ENCODE measurements at places on chromosomes 6 and 20.

GRCh38 chr6:111585241-111585973 is 20.3 kb downstream of the TRAF3IP2 start:
- no peak for DNase-seq
- peaks cover 5% of the 10 kb centered on the region for H3K4me1 ChIP-seq
- H3K36me3 ChIP-seq = no peaks in the 10 kb centered on the region
- H3K27me3 ChIP-seq = no peaks in the 10 kb centered on the region
- H3K4me3 ChIP-seq = no peak overlapping the region

- H3K27ac ChIP-seq = no peak overlapping the region
- peaks cover 13% of the 10 kb centered on the region for H3K4me1 ChIP-seq
- no peaks in the 10 kb centered on the region for H3K36me3 ChIP-seq
- no peak for DNase-seq
These were observed 44.9 kb downstream of the CPXM1 start for GRCh38 chr20:2755451-2756055.

DNA sequence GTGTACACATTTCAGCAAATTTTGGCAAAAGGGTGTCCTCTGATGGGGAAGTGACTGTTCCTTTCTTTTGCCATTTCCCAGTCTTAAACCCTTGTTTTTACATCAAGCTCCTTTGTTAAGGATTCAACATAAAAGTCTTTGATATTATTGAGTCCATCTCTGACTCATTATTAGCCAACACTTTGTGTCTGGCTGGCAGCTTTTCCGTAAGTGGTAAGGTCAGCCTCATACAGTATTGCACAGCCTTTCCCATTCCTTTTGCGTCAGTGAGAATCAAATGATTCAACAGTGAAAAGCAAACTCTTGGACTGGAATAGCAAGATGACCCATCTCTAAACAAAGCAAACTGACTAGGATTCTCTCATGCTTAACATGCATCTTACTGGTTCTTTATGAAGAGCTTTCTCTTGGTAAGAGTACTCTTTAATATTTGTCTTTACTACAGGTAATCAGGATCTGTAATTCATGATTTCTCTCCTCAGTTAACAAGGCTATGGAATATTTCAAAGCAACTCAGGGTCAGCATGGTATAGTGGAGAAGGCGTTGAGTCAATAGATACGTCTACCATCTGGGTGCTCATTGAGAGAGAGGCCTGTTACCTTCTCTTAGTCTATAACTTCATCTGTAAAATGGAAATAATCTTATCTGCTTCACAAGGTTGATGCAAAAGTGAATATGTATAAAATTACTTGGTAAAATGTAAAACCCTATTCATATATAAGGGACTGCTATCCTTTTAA is 183.6 kb downstream of the PRL start:
- peak; percentile 14 for DNase-seq
- H3K27ac ChIP-seq = no peak overlapping the region
- no peaks in the 10 kb centered on the region for H3K27me3 ChIP-seq
- H3K4me3 ChIP-seq = no peak overlapping the region
- no peaks in the 10 kb centered on the region for H3K36me3 ChIP-seq

DNA sequence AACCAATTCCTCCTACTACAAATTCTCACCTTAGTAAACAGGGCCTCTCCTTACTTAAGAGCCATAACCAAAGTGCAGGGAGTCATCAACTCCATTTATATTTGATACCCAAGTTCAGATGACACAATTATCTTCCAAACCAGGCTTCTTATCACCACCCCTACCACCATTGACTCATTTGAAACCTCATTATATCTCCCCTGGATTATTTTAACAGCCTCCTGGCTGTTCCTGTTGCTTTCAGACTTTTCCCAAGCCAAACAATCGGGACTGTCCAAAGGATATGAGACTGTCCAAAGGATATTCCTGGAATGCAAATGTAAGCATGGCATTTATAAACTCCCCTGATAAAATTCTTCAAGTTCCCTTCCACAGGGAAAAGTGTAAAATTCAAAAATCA is 394.3 kb downstream of the MAFB start:
- H3K4me3 ChIP-seq = no peak overlapping the region
- H3K4me1 ChIP-seq = peaks cover 15% of the 10 kb centered on the region
- DNase-seq = no peak

GRCh38 chr20:51156041-51156982 is 133.4 kb upstream of the KCNG1 start:
- peaks cover 37% of the 10 kb centered on the region for H3K27me3 ChIP-seq
- H3K27ac ChIP-seq = no peak overlapping the region
- no peak overlapping the region for H3K4me3 ChIP-seq
- no peak for DNase-seq
- no peaks in the 10 kb centered on the region for H3K4me1 ChIP-seq

- H3K27ac ChIP-seq = no peak overlapping the region
- no peaks in the 10 kb centered on the region for H3K36me3 ChIP-seq
- no peak for DNase-seq
These were observed 246.8 kb downstream of the MYLK4 start for GRCh38 chr6:2503816-2504494.

DNA sequence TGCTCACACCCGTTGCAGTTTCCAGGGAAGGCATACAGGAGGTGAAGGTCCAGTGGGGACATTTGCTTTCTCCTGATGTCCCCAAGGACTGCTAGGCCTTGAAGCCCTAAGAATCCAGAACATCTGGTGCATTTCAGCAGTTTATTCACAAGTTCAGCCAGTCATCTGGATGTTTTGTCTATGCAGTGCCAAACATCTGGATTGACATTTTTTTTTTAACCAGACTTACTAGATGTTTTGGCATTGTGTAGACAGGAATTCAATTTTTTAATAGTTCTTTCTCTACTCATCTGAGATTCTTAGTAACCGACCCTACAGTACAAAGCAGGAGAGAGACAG is 256.2 kb downstream of the CLIC5 start:
- H3K4me3 ChIP-seq = no peak overlapping the region
- DNase-seq = no peak
- H3K27ac ChIP-seq = peak overlapping the region; percentile 14
- H3K27me3 ChIP-seq = no peaks in the 10 kb centered on the region

DNA sequence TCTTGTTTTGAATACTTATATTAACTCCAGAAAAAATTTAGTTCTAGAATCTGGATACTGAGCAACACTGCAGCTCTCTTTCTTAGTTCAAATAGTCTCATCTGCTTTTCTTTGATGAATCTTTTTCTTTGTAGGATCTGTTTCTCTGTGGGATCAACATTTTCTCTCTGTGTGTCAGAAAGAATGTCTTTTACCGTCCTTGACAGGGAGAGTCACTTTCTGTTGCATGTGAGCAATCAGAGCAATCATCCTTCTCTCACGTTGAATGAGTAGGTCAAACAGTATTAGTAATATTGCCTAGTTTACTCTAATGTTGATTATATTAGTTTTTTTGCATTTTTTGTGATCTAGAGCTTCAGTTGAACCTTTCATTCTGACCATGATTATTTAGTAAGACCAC is 130.9 kb downstream of the TRMT11 start:
- no peak overlapping the region for H3K4me3 ChIP-seq
- no peak for DNase-seq
- peaks cover 3% of the 10 kb centered on the region for H3K27me3 ChIP-seq
- H3K27ac ChIP-seq = no peak overlapping the region
- H3K4me1 ChIP-seq = no peaks in the 10 kb centered on the region

- H3K4me1 ChIP-seq = no peaks in the 10 kb centered on the region
- peak overlapping the region; percentile 12 for H3K27ac ChIP-seq
- H3K27me3 ChIP-seq = no peaks in the 10 kb centered on the region
- H3K36me3 ChIP-seq = no peaks in the 10 kb centered on the region
- no peak overlapping the region for H3K4me3 ChIP-seq
These were observed 7.6 kb upstream of the BMP5 start for GRCh38 chr6:55882718-55883569.

DNA sequence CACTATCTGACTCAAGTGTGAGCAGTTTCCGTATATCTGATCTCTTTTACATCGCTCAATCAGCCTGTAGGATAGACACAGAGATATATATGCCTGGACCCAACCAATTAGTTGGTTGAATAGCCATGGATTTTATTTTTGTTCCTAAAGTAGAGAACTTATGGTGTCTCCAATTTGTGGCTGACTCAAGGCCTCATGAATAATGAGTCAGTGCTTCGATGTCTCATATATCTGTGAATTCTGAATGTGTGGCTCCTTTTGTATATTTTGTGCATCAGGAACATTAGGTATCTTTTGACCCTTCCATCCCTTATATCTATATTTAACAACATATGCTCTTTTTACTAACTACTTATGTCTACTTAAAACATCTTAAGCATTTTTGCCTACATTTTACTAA is 64.5 kb downstream of the OR2B2 start:
- no peaks in the 10 kb centered on the region for H3K27me3 ChIP-seq
- H3K4me3 ChIP-seq = no peak overlapping the region
- H3K36me3 ChIP-seq = peaks cover 15% of the 10 kb centered on the region
- DNase-seq = no peak
- no peaks in the 10 kb centered on the region for H3K4me1 ChIP-seq

DNA sequence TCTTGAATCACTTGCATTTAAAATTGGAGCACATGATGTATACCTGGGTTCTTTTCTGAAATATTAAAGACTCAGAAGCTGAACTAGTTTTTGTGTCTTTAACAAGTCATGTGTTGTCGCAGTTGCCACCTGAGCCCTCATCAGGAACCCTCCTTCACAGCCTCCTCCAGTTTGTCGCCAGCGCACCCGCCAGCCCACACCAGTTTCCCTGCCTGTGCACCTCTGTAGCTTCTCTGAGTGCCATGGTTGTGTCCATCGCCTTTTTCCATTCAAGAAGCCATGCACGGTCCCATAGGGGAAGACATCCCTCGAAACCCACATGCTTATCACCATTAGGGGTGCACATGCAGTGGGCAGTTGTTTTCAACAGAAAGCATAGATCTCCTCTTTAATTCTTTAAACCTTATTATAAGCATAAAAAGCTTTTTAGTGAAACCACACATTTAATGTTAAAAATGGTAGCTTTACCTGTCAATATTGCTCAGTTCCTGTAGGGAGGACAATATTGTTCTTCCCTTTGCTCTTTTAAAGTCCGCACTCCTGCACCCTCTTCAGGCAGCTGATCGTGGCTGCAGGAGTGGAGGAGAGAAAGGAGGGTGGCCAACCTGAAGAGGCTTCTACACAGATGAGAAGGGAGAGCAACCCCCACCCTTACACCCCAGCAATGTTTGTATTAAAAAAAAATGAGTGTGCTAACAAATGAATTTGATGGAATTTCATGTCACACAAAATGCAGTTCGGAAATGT is 121.9 kb downstream of the CFAP61 start:
- no peak overlapping the region for H3K4me3 ChIP-seq
- H3K4me1 ChIP-seq = no peaks in the 10 kb centered on the region
- no peaks in the 10 kb centered on the region for H3K36me3 ChIP-seq
- DNase-seq = no peak

DNA sequence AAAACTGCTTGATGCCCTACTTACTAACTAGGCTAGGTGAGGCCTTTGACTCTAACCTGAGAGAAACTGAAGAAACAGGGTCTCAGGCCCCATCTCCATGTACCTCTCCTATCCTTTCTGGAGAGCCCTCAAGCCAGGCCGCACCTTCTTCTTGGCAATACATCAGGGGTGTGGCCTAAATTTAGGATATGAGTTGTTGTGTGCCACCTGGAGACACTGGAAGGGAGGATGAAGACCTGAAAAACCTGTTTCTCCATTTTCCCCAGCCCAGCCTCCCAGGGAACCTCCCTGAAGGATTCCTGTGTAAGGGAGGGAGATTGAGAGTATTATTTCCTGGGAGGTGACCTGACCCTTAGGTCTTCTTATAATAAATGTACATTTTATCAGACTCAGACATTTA is 3.1 kb downstream of the LY6G6D start:
- H3K4me1 ChIP-seq = no peaks in the 10 kb centered on the region
- H3K27ac ChIP-seq = no peak overlapping the region
- H3K36me3 ChIP-seq = no peaks in the 10 kb centered on the region
- H3K4me3 ChIP-seq = no peak overlapping the region
- no peaks in the 10 kb centered on the region for H3K27me3 ChIP-seq
- DNase-seq = no peak

GRCh38 chr6:86744048-86744447 is 193.3 kb upstream of the HTR1E start:
- H3K27me3 ChIP-seq = no peaks in the 10 kb centered on the region
- no peak overlapping the region for H3K4me3 ChIP-seq
- no peak for DNase-seq
- H3K36me3 ChIP-seq = no peaks in the 10 kb centered on the region

DNA sequence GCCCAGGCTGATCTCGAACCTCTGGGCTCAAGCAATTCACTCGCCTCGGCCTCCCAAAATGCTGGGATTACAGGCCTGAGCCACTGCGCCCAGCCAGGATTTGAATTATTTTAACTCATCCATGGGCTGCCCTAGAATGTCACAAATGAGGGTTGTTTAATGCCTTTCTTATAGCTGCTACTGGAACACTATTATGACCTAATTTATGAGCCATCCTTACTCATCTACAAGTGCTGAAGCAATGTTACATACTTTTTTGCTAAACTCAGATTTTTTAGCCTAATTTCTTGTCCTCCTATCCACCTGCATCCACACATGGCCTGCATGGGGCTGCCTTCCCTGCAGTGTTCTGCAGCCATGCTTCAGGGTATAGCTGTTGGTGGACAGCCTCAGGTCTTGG is 59.9 kb downstream of the RTN4IP1 start:
- H3K4me1 ChIP-seq = no peaks in the 10 kb centered on the region
- no peak overlapping the region for H3K27ac ChIP-seq
- H3K27me3 ChIP-seq = no peaks in the 10 kb centered on the region
- H3K36me3 ChIP-seq = peaks cover 12% of the 10 kb centered on the region

DNA sequence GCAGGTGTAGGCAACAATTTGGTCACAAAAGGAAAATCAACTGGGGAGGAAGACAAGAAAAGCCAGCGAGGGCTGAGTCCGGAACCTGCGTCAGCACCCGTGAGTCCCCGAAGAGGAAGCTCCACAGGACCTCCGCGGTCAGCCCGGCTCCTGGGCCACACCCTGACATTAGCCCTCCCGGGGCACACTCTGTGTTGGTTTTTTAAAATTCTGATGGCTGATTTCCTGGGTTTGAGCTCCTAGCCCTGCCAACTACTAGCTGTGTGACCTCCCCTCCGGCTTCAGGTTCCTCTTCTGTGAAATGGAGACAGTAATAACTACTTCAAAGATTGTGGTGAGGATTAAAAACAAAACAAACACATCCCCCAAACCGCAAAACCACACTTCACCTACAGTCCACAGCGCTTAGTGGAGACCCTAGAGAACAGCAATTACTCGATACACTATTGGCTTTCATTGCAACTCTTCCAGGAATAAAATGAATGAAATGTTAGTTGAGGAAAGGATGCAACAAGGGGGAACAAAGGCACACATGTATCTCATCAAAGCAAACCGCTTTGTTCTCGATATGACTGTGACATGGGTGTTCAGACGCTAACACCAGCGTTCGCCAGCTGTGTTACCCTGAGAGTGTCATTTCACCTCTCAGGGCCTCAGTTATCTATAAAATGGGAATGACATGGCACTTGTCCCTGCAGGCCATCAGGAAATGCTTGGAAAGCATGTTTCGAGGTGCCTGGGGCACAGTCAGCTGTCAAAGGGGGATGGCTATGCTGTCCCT is 985 bp downstream of the ZBP1 start:
- peak; percentile 65 for DNase-seq
- H3K27ac ChIP-seq = no peak overlapping the region
- no peaks in the 10 kb centered on the region for H3K27me3 ChIP-seq
- H3K36me3 ChIP-seq = no peaks in the 10 kb centered on the region
- no peak overlapping the region for H3K4me3 ChIP-seq
